ENCODE measurements at places on chromosomes 1 and 21.

GRCh38 chr1:42529724-42530181, 66.7 kb downstream of the CCDC30 start:
- no peak for DNase-seq

GRCh38 chr1:115327270-115327669, 10.8 kb downstream of the NGF start:
- no peak for DNase-seq

- DNase-seq: no peak
These were observed 3.7 kb upstream of the CDC14A start for GRCh38 chr1:100348549-100349144.

GRCh38 chr1:95146637-95147036, 29.5 kb downstream of the TLCD4 start:
- DNase-seq: no peak

GRCh38 chr1:19563324-19564097, 78.2 kb upstream of the CAPZB start:
- no peak for DNase-seq

GRCh38 chr1:161038523-161039153, at the start of gene TSTD1:
Gene TSTD1 (minus strand): TSS chr1:161038964. CDS start chr1:161038889, 75 bp downstream.
- DNase-seq: no peak

DNA sequence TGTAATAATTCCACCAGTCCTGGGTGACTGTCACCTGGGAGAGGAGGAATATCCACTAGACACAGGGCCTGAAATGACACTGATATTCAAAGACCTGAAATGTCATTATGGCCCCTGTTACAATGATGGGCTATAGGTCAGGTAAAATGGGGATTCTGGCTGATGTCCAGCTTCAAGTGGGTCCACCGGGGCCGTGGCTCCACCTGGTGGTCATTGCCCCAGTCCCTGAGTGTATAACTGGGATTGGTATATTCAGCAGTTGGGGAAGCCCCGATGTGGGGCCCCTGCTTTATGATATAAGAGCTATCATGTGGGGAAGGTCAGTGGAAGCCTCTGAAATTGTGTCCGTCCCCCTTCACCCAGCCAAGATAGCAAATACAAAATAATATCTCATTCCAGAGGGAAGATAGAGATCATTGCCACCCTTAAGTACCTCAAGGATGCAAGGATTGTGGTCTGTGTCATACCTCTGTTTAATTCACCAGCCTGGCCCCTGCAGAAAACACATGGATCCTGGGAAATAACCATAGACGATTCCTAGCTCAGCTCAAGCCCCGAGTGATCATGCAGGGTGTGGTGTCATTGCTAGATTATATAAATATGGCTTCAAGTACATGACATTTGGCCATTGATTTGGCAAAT, 19.4 kb downstream of the PLEKHO1 start:
- DNase-seq: peak; percentile 70

GRCh38 chr21:45522381-45522780, 19.9 kb downstream of the SLC19A1 start:
- DNase-seq: no peak

Data from NB4 (cell line).